ENCODE measurements at places on chromosomes 16 and 17. TPM values are rescaled to one million over a fixed set of nuclear protein-coding genes. Genes with fewer than 3 reads are reported as not detected.

The NAGLU gene
- 14.1 TPM for polyA plus RNA-seq

The TPPP3 gene
- polyA plus RNA-seq = 42.7 TPM

The ACSM5 gene
- polyA plus RNA-seq = 4.9 TPM

The XYLT1 gene
- polyA plus RNA-seq = 7.9 TPM

The CCL17 gene
- not detected for polyA plus RNA-seq

The TMEM238L gene
- 3.3 TPM for polyA plus RNA-seq

The SDF2 gene
- polyA plus RNA-seq = 76.6 TPM

The TANGO6 gene
- 6.2 TPM for polyA plus RNA-seq

DNA sequence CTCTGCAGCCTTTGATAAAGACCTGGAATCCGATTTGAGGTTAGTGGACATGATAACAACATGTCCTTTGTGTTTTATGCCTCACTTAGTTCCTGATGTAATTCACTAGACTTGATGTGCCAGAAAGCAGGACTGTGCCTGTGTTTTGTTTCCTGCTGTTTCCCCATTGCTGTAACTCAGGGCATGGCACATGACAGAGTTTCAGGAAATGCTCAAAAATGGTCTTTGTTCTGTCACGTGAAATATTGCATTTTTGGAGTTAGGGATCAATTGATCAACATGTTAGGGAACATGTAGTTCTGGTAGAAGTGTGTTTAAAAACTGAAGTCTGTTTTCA lies 32.8 kb downstream of the DHX38 start:
- no peak for DNase-seq

GRCh38 chr17:81858170-81858966 lies 2.0 kb downstream of the P4HB start:
- no peak for DNase-seq

GRCh38 chr17:50339381-50339780 lies 6.5 kb upstream of the XYLT2 start:
- no peak for DNase-seq

GRCh38 chr17:59521465-59522126 lies 43.8 kb upstream of the DHX40 start:
- DNase-seq = peak; percentile 43

- DNase-seq = no peak
Measured at GRCh38 chr16:79826732-79827475, 226.4 kb upstream of the MAF start.

GRCh38 chr16:19771040-19771439 lies 53.0 kb downstream of the IQCK start:
- no peak for DNase-seq

DNA sequence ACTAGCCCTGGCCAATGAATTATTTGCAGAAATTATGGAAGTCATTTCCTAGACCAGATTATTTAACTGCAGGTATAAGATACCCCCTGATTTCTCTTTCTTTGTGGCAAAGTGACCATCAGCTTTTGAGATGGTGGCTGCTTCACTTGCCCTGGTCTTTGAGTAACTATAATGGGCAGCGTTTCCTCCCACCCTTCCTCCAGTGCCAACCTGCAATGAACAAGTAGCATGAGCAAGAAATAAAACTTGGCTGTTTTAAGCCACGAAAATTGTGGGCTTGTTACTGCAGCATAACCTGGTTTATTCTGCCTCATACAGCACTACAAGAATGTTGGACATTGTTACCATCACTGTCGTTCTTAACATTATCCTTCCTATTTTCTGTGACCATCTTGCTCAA lies 105.3 kb downstream of the CYLD start:
- DNase-seq = no peak

- DNase-seq = no peak
Measured at GRCh38 chr16:81808933-81809480, 29.9 kb downstream of the PLCG2 start.

- peak; percentile 65 for DNase-seq
Measured at GRCh38 chr17:50297407-50297865, 23.2 kb downstream of the TMEM92 start.

- DNase-seq = peak; percentile 26
Measured at GRCh38 chr16:67936124-67936879, at the start of gene PSMB10. PSMB10 (minus strand) TSS chr16:67936850; CDS start chr16:67936749, 101 bp downstream.

DNA sequence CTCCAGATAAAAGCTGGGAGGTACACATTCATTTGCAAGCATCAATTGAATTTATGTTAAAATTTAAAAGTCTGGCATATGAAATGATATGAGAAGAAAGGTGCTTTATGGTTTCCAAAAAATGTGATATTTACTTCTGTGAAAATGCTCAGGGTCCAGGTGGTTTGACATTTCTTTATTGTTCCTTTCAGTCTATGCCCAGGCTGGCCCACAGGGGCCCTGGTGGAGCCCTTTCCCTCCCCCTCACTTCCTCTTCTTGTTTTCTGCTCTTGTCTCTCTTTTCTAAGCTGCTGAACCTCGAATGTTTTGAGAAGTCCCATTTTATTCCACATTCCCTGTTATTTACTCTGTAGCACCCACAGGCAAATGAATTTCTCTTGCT lies 127.8 kb downstream of the HS3ST3B1 start:
- DNase-seq = no peak

DNA sequence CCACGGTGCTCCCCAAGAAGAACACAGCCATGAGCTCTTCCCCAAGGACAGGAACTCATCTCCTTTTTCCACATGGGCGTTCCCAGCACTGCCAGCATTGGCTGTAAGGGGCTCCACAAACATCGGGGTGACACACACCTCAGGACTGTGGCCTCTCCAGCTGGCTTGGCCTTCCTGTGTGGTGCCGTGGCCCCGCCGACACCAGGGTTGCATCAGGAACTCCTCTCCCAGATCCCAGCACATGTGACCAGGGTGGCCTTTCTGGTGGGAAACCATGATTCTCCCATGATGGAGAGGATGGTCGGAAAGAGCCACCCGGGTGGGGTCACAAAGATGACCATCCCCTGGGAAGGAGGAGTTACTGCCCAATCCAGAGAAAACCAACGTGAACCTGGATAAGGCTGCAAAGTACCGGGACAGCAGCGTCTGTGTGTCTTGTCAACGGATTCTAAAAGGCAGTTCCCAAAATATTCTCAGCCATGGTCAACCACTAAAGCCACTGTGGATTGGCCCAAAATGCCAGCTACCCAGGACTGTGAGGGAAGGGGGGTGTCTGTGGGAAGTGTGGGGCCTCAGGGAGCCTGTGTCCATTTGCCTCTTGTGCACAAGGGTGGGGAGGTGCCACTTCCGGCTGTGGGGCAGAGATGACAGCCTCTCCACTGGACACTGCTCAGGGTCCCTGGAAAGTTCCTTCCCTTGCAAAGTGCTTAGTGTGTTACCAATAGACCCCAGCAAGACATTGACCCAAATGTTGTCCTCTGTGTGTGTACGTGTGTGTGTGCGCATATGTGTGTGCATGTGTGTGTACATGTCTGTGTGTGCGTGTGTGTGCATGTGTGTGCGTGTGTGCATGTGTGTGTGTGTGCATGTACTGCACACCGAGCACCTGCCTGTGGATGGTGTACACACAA lies 78.0 kb upstream of the CBX4 start:
- DNase-seq = no peak

DNA sequence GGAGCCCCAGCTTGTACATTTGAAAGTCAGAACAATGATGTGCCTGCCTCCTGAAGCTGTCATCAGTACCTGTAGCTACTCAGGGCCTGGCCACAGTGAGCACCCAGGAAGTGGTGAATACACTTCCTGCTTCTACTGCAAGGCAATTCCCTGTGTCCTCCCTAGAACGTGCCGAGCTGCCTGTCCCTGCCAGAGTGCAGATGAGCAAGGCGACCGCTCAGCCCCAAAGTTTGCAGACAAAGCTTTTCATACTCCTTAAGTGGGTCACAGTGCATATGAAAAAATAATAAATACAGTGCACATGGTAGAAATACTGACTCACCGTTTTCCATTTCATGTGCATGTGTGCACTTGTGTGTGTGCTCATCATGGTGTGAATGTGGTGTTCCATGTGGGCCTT lies 77.3 kb downstream of the MPRIP start:
- DNase-seq = no peak

DNA sequence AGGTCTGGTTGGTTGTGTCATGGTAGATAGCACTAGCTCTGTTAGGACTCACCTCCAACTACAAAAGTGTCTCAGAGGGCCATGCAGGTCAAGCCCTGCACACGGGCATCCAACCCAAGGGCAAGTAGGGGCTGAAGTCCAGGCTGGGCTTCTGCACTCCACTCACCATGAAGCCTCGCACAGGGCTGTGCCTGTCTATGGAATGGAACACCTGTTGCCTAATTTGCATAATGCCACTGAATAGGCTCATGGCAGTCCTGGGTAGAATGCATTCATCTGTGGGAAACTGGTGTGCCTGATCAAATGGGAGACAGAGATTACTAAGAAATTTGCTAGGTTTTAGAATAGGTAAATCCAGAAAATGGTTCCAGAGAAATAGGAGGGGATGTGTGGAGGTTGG lies 8.0 kb upstream of the AKAP1 start:
- no peak for DNase-seq

GRCh38 chr17:72976971-72977770 lies 115.3 kb downstream of the SLC39A11 start:
- peak; percentile 46 for DNase-seq

DNA sequence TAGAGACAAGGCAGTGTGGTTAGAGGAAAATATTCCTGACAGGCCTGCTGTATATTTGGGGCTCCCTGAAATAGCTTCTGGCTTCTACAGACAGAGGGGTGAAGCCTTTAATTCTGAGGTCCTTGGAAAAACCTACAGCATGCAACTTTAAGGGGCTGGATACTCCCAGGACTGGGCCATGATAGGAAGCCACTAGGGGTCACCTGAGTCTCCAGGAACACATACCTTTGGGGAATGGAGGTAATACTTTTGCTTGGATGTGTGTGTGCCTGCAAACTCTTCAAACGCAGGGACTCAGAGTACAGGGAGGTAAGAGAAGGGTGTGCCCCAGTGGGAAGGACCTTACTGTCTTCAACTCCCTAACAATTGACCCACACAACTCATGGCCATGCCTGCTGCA lies 4.1 kb downstream of the ASIC2 start:
- DNase-seq = no peak

All from left kidney (tissue), 8 donors.